ENCODE measurements at places on chromosomes 1 and 21.

- DNase-seq = peak; percentile 24
Observed at GRCh38 chr21:34073749-34074282, 438 bp downstream of the MRPS6 start.

- DNase-seq = no peak
Observed at GRCh38 chr1:8167936-8168335, 141.8 kb upstream of the ERRFI1 start.

GRCh38 chr1:115198938-115199337 is 109.6 kb upstream of the TSPAN2 start:
- peak; percentile 64 for DNase-seq

DNA sequence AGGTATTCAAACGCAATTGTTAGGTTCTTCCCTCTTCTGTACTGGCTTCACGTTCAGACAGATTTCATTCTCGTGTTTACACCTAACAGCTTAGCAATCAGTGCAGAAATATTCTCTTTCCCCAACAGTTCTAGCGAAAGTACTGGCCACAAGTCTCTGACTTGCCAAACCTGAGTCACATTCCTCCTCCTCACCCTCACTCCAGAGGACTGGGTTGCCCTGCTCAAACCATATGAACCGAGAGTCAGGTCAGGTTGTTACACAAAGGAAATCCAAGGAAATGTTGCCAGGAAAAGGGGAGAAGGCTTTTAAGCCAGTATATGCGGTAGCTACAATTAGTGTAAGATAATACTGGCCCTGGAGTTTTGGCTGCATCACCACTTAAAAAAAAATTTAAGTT is 282.5 kb downstream of the RGS7 start:
- DNase-seq = no peak

DNA sequence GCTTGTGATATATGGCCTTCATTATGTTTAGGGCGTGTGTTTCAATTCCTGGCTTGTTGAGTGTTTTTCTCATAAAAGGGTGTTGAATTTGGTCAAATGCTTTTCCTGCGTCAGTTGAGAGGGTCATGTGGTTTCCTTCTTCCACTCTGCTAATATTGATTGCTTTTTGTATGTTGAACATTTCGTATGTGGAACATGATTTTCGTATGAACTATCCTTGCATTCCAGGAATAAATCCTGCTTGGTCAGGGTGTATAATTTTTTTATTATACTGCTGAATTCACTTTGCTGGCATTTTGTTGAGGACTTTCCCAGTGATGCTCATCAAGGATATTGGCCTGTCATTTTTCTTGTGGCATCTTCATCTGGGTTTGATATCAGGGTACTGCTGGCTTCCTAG is 4.7 kb upstream of the ATAD3A start:
- DNase-seq = no peak

DNA sequence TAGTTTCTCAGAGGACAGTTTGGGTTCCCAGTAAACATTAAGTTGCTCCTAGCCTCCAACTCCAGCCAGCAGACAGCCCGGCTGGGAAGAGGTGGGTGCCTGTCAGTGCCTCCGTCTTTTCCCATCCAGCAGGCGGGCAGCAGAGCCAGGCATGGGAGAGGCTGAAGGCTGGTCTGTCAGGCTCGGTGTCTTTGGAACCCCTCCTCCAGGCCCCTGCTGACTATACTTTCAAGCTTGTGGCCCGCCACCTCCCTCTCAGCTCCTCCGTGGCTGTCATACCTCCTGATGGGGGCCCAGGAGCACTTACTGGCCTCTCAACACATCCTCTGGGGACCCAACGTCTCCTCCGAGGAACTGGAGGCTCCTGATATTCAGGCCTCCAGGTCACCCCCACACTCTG is 140.9 kb downstream of the ACTL8 start:
- DNase-seq = no peak

- DNase-seq = no peak
Observed at GRCh38 chr1:180169640-180170195, 15.0 kb downstream of the QSOX1 start.
